Activated naive CD4-positive, alpha-beta T cell treated with anti-CD3 and anti-CD28 coated beads for 36 hours (primary cell): ENCODE measurements at places on chromosomes 6 and 20.

DNA sequence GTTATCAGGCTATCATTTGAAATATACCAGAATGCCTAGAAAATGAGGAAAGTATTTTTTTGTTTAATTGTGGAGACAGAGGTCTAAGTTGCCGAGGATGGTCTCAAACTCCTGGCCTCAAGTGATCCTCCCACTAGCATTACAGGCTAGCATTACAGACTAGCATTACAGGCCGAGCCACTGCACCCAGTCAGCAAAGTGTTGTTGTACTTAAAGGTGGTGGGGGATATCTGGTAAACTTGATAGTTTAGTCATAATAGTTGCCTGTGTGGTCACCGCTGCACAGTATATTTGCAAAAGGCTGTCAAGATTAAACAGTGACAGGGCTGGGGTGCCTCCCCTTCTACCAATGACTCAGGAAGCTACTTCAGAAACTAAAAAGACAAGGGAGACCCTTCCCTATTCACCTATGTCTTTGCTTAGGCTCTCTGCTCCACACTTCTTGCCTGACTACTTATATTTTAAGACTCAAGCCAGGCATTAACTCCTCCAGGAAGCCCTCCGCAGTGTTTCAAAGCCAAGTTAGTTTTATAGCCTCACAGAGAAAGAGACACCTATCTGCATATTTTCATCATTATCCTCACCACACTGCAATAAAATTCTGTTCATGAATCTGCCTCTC, 3.1 kb upstream of the AKIRIN2 start:
- peak; percentile 74 for DNase-seq

GRCh38 chr6:30493643-30494250, 4.4 kb downstream of the HLA-E start:
- DNase-seq: peak; percentile 62

GRCh38 chr20:45341939-45342854, 6.0 kb downstream of the SDC4 start:
- no peak for DNase-seq

DNA sequence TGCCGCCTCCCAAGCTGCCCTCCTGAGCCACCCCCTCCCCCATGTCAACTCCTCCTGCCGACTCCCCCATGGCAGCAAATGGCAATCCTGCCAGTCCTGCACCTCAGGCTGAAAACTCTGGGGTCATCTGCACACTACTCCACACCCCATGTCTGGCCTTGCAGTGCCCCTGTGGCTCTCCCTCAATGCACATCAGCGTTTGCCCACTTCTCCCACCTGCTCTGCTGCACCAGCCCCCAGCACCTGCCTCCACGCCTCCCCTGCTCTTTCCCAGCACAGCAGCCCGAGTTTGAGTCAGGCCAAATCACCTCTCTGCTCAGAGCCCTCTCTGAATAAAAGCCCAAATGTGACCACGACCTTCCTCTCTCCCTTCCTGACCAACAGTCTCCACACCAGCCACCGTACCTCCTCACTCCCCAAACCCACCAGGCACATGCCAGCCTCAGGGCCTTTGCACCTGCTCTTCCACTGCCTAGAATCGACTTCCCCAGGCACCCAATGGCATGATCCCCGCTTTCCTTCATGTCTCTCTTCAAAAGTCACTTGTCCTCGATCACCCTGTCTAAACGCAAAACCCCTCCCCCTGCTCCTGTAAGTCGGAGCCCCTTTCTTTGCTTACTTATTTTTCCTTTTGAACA, 4.3 kb downstream of the PXDC1 start:
- no peak for DNase-seq

DNA sequence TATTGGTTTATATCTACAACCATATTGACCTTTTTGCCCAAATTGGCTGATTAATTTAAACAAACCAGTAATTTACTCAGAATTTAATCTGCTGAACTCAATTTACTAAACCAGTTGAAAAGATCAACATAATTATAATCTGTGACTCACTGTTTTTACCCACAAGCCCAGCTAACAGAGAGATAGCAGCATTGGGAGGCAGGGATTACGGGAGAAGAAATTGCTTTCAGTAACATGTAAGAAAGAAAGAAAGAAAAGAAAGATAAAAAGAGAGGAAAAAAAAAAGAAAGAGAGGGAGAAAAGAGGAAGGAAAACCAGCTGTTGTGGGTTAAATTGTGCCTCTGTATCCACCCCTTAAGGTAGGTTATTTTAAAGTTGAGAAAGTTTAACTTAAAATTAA, 13.3 kb upstream of the RHAG start:
- DNase-seq: no peak

DNA sequence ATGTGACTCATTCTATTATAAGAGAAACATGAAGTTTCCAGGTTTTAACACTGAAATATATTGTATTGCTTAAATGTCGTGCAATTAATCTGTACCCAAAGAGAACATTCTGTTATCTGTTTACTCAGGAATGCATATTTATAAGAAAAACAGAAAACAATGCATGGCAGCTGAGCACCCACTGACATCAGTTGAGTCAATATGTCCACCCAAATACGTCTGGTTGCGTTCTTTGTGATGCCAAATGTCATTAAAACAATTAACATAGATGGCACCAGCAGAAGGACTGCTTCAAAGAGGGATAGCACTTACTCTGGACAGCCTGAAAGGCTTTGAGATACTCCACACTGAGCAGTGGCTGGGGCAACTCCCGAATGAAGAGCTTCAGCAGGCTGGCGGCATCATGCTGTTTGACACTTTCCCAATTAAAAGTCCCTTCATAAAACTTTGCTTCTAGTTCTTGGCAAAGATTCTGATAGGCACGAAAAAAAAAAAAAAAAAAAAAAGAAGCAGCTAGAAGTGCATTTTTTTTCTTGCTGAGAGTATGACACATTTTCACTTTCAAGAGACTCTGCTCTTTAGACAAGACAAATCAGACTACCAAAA, 102.3 kb downstream of the ARHGAP18 start:
- no peak for DNase-seq
